ENCODE measurements at places on chromosomes 4 and X.

GRCh38 chr4:176268963-176269362 lies at the start of gene ASB5:
Gene ASB5 (minus strand): TSS chr4:176269222. CDS start chr4:176269108, 114 bp downstream.
- ATAC-seq, result no peak

DNA sequence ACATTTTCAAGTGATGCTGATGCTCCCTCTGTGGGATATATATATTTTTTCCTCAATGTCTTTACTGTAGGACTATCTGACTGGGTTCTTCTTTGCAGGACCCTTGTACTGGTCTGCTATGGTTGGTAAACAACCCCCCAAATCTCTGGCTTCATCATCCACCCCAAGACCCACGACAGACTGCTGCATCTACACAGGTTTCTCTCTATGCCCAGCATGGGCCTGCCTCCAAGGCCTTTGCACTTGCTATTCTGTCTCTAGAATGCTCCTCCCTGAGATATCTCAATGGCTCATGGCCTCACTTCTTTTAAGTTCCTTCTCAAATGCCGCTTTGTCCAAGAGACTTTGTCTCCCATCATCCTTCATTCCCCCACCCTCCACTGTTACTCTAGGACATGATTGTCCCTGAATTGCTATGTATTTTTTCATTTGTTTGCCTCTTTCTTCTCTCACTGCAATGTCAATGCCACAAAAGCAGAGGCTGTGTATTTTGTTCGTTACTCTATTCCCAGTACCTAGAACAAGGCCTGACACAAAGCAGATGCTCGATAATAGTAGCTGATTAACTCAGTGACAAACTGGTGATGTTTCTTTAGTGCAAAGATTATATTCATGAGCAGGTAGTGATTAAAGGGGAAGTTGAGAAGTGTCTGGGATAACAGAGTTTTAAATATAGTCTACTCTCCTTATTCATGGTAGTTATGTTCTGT lies 6.6 kb downstream of the EVC start:
- no peak for ATAC-seq

- no peak for ATAC-seq
Observed at GRCh38 chr4:21454201-21454600, 494.4 kb downstream of the KCNIP4 start.

GRCh38 chrX:85808217-85808616 lies 239.1 kb downstream of the CHM start:
- no peak for ATAC-seq

DNA sequence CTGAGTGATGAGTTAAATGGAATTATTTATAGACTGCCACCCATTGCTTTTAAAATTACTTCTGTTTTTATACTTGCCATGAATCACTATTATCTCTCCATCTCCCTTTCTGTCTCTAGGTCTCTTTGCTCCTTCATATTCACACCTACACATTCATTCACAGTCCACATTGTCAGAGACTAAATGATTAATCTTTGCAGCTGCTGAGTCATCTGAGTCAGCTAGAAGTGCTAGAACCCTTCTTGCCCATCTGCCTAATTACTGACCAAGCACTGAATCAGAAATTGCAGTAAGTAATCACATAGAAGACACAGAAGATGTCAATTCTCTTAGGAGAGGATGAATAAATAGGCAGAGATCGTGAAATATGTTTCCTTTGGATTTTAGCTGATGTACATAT lies 31.6 kb upstream of the RPS6KA6 start:
- no peak for ATAC-seq

DNA sequence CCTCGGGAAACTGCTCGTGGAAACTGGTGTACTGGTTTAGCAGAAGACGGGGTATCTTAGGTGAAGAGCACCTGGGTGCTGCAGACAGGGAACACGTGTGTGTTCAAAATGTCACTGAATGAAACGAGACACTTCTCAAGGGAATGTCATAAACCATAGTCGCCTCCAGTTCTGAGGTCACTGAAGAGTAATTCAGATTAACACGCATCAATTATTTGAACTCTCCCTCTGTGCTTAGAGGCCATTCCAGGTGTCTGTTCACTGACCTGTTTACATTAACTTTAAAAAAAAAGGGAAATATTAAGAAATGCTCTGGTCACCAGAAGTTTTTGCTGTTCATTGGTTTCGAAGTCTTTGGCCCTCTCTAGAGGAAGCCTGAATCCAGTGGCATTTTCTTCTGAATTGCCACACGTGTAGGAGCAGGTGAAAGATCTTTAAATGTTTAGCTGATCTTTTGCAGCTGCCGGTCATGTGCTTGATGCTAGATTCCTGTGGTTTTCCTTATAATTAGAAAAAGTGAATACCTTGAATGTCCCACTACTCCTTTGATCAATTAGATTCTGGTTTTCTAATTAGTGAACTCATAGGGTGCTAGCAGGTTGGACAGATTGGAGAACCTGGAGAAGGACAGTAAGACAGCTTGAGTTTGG lies 330.5 kb downstream of the ARHGAP10 start:
- no peak for ATAC-seq

DNA sequence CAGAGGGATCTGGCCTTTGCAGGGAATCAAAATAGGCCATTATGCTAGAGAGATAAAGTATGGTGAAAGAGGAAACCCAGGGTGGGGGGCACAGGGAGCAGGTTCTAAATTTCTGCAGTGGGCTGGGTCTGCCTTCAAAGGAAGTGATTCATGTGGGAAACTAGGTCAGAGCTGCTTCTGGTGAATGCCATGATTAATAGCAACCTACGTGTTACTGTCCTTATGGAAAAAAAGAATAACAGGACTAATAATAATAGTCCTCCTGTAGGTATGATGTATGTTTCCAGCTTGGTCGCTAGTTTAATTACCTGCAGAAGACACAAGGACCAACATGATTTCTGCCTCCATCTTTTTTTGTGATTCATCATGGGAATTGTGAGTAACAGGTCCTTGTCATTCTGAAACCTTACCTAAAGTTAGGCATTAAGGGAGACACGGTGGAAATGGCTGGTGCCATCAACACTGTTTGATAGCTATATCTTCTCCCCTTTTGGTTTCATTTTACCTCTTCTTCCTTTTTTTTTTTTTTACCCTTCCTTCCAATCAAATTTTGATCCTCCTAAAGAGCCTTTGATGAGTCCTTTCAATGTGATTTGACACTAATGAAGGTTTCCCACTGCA lies 180.4 kb downstream of the CPEB2 start:
- peak; percentile 51 for ATAC-seq

- ATAC-seq, result no peak
Observed at GRCh38 chr4:158162631-158163030, 10.2 kb downstream of the GASK1B start.

GRCh38 chr4:38179690-38180377 lies 219.6 kb downstream of the PTTG2 start:
- ATAC-seq, result peak; percentile 77

DNA sequence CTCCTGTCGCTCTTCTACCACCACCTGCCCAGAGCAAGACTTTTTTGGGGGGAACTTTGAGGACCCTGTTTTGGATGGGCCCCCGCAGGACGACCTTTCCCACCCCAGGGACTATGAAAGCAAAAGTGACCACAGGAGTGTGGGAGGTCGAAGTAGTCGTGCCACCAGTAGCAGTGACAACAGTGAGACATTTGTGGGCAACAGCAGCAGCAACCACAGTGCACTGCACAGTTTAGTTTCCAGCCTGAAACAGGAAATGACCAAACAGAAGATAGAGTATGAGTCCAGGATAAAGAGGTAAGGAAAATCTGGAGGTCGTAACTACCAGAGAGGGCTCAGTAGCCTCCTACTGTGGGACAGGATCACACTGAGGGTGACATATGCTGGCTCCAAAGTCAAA lies 364.5 kb downstream of the MAPK10 start:
- peak; percentile 84 for ATAC-seq

DNA sequence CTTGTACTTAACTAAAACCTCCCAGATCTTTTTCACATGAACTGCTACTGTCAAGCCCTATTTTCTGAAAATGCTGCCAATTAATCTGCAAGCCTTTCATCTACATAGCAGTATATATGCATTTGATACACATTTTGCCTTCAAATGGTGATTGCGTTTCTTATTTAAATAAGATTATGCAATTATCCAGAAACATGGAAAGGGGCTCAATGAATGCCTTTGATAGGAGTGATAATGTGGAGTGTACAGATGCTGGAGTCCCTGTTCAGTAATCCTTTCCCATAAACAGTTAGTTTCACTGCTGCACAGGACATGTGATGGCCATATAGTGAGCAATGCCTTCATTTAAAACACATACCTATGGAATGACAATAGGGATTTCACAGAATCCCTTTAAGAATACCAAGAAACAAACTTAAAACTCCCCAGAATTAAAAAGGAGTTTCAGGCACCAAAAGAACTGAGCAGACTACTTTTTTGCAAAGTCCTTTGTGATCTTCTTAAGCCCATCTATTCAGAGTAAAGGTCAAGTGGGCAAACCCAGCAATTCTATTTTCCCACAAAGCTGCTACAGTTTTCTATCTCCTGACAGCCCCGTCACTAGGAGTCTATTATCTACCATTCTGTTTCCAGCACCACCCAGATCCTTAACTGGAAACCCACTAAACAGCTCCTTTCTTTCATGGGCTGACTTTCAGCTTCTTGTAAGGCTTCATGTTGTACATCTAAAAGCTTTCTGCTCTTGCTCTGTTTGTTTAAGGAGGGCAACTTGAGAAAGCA lies 120.3 kb downstream of the UNC5C start:
- ATAC-seq, result no peak

DNA sequence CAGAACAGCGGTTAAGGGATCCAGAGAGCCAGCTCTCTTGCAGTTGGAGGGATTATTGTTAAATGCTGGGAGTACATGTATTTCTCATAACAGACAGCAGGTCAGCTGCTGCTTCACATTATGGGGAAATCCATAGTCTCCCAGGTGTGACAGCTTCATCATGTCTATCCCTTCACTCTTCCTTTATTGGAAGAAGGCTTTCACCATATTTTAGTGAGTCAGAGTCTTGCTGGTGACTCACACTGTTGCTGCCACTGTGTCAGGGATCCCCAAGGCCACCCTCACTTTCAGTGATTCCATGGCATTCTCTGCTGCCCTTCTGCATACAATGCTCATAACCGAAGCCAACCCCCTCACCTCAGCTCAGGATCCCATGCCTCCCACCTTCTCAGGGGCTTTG lies 32.9 kb upstream of the PAGE5 start:
- ATAC-seq, result no peak

Measured in stimulated activated memory B cell treated with anti-CD40 and anti-IgM and Interleukin-4, amounts not matched to agents 10 μg/mL and 1 μg/mL and 100 μg/mL, for 72 hours (primary cell).